ENCODE measurements at places on chromosomes 5 and 9.

GRCh38 chr5:105207066-105207465 is 1644.5 kb upstream of the NUDT12 start:
- DNase-seq = no peak

- DNase-seq = peak; percentile 68
Measured at GRCh38 chr5:90338712-90339372, 70.7 kb downstream of the CETN3 start.

DNA sequence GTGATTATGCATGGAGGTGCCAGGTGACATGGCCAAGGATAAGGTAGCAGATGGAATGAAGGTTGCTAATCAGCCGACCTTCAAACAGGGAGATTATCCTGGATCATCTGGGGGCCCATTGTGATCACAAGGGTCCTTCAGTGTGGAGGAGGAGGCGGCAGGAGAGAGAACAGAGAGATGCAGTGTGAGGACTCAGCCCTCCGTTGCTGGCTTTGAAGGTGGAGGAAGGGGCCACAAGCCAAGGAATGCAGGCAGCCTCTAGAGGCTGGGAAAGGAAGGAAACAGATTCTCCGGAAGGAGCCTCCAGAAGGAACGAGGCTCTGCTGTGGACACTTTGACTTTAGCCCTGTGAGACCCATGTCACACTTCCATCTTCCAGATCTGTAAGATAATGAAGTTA is 27.4 kb upstream of the EEIG1 start:
- no peak for DNase-seq

DNA sequence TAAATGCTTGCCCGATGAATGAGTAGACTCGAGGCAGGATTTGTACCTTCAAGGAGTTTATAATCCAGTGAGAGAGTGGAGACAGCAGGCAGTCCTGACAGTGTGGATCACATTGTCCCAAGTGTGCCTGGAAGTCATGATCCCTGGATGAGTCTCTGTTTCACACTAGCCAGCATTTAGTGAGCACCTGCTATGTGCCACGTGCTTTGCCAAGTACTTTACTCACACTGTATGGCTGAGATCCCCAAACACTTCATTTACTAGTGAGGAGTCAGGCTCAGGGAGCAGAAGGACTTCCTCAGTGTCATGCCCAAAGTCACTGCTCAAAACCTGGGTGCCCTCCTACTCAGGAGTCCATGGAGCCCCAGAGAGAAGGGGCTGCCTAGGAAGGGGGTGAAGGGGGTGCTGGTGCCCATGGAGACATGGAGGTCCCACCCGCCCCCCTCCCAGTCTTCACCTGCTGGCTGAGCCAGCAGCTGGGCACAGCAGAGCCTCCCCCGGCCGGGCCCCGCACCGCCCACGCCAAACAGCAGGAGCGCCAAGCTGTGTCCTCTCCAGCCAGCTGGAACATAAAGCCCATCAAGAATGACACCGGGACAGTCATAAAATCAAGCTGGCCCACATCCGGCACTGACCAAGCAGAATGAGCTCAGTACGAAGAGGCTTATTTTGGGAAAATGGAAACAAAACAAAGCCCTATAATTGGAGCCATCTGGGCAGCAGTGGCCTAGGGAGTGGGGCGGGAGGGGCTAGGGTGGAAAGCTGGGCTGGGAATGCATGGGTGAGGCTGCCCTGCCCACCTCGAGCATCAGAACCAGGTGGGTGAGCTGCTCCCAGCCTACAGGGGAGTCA is 10.6 kb downstream of the LAMC3 start:
- DNase-seq = no peak

DNA sequence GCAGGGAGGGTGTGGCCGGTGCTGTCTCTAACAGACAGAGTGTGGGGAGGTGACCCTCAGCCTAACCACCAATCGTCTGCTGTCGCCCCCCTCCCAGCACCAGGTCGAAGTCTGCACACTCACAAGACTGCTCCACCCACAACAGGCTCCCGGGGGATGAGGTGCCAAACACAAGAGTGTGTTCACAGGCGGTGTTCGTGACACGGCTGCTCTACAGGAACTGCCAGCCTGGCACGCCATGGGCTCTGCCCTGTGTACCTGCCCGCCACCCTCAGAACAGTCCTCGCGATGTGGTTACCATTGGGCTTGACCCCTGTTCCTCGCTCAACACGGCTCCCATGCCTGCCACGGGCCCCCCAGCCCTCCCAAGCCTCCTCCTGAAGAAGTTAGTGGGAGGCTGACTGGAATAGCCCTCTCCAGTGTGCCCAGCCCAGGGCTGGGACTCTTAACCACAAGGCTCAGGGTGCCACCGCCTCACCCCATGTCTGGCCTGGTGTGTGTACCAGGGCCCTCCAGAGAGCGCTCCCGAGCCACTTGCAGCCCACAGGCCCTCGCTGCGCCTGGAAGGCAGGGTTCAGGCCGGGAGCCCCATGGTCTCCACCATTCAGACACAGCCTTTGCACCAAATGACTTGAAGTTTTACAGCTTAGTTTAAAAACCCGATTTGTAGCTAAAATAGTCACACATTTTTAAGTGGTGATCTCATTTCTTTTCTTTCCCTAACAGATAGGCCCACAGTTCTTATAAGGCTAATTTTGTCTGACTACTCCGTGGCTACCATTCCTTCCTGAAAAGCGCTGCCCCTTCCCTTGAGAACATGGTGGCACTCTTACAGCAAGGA is 102.5 kb downstream of the CAMSAP1 start:
- DNase-seq = no peak

- DNase-seq = no peak
Measured at GRCh38 chr9:21715408-21715807, 87.0 kb upstream of the MTAP start.

GRCh38 chr9:77305622-77306400 is 128.5 kb downstream of the VPS13A start:
- DNase-seq = no peak

DNA sequence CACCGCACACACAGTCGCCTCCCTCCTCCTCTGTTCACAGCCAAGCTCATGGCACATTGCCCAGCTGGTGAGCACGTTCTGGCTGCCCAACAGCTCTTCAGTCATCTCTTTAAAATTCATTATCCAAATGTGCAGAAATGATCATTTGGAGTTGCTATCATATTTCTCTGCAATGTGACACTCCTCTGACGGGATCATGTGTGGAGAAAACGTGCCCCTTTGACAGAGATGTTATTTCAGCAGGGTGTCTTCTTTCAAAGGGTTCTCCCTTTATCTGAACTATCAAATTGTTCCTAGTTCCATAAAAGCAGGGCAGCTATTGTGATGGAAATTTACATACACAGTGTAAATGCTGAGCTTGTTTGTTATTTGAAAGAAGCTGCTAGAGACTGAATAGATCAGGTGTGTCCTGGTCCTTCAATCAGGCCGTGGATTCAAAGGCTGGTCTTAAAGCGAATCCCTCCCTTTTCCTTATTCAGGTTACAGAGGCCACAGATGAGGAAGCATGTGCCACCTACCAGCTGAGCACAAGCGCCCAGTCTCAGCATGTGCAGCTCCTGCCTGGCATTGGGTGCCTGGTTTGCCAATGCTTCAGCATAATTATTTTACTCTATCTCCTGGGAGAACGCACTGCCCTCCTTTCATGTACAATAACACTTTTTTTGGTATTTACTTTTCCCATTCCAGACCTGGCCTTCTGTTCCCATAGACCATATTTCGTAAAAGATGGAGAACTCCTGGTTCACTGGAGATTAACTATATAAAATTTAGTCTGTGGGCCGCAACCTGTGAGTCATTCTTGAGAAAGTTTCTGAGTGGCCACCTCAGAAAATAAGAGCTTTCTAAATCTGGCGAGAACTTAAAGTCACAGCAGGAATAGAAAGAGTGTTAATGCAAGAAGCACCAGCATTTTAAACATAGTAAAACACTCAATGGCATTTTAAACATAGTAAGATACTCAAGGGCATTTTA is 433.7 kb downstream of the ENC1 start:
- no peak for DNase-seq

DNA sequence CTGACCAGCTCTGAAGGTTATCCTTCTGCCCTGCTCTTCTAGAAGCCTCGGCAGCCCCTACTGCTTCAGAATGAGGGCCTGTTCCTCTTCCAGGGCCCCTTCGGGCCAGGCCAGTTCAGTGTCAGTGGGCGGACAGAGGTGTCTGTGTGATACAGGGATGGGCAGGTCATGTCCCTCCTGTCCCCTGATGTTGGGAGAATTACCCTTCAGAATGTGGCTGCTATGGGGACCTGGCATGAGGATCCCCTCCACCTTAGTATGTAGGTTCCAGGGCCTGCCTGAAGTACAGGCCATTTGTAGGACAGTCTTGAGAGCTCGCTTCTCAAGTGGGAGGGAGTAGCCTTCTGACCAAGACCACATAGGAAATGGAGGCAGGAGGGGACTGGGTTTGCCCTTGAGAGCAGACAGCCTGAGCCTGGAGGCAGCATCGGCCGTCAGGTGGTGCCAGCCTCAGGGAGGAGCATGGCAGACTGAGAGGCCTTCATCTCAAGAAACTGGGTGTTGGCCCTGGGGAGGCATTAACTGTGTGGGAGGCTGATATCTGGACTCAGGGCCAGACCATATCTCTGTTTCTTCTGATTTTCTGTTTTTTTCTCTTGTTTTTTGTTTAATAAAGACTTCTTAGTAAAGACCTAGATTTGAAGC is 32.0 kb downstream of the ANGPTL2 start:
- DNase-seq = no peak

GRCh38 chr9:114204265-114204664 is 48.9 kb downstream of the COL27A1 start:
- no peak for DNase-seq

GRCh38 chr5:51832934-51833470 is 449.8 kb downstream of the ISL1 start:
- DNase-seq = no peak

GRCh38 chr5:73039082-73039481 is 81.3 kb upstream of the TMEM171 start:
- no peak for DNase-seq
